Activated T-helper 1 cell treated with anti-CD3 and anti-CD28 coated beads, Interleukin-2, amount 50 U/mL, for 16 hours (primary cell): ENCODE measurements at places on chromosomes 1 and 21.
A peak's percentile ranks its signal among the peaks of the same experiment; 100 is the strongest.

DNA sequence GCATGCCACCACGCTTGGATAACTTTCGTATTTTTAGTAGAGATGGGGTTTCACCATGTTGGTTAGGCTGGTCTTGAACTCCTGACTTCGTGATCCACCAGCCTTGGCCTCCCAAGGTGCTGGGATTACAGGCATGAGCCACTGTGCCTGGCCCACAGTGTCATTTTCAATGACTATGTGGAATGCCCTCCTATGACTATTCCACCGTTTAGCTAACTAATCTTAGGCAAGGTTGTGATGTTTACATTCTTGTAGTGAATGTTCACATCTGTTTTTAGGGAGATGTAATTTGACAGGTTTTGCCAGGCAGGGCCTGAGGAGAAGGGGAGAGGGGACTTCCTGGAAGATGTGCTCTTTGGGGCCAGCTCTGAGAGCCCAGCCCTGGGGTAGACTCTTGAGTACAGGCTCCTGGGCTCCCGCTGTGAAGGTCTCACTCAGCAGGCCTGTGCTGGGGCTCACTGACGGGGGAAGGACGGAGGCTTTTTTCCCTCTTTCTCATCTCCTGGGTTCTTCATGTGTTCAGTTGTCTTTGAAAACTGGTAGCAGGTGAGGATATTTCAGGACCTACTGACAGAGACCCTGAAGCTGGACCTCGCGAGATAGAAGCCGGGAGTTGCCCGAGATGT is 13.2 kb downstream of the COQ8A start:
- no peak for DNase-seq

GRCh38 chr1:53108646-53109580 is 33.5 kb downstream of the SLC1A7 start:
- no peak for DNase-seq

DNA sequence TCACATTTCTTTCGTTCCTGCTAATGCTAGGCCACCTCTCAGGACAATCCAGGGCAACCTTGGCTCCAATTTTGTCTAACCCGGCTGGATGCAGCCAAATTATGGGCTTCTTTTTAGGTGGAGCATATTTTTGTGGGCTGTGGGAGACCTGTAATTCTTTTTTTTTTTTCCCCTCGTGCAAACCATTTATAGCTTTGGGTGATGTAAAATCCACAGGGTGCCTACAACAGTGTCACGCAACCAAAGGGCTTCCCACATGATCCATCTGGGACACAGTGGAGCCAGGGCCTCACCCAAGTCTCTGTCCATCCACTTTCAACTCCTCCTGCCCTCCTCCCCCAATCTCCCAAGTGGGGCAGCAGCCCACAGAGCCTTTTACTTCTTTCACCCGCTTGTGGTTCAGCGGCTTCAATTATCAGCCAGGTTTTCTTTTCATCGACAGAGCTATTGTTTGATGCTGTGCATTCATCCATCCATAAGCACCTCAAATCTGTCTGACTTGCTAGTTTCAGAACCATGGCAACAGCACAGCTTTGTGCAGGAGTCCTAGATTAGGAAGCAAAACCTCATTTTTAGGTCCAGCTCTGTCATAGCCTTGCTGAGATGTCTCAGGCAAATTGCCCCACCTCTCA is 10.0 kb upstream of the OVAAL start:
- DNase-seq = no peak

DNA sequence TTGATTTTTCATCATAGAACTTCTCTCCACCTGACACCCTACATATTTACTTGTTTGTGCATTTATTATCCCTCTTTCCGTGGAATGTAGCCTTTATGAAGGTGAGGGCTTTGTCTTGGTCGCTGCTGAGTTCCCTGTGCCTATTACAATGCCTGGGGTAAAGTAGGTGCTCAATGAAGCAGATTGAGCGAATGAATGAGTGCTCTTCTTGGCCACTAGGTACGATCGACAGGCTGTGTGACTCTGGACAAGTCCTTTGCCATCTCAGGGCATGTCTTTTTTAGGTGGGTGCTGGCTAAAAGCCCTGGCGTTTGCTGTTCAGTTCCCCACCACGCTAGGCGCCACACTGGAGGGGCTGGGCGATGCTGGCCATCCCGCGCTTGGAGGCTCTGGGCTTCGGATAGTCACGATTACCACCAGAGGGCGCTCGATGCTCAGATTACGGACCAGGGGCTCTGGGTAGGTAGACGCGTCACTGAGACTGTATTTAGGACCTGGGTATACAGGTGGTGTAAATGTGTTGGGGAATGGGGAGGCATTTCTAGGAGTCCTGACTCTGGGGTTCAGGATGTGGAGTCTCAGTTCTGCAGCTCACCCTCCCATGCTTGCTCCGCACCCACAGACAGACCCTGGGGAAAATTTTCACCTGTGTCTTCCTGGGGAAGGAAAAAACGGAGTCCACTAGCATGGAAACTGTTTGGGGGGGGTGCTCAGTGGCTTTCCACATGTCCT is 71.0 kb upstream of the CSF3R start:
- peak; percentile 37 for DNase-seq

DNA sequence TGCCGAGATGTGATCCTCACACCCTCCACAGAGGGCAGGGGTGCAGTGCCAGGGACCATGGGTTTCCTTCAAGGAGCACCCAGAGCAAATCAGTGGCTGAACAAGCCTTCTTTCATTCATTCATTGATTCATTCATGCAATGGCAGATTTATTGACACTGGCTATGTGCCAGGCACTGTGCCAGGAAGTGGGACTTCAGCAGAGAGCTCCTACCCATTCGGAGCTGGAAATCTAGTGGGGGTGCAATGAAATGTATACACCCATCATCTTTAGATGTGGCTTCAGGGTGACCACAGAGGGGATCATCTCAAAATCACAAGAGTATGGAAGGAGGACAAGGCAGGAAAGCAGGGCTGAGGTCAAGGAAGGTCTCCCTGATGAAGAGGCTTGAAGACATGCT is 18.9 kb downstream of the SLC6A9 start:
- DNase-seq = no peak

- peak; percentile 22 for DNase-seq
Measured at GRCh38 chr1:147627435-147628110, 42.8 kb downstream of the ACP6 start.

GRCh38 chr21:43298546-43299440 is 128.1 kb downstream of the SIK1 start:
- DNase-seq = no peak

DNA sequence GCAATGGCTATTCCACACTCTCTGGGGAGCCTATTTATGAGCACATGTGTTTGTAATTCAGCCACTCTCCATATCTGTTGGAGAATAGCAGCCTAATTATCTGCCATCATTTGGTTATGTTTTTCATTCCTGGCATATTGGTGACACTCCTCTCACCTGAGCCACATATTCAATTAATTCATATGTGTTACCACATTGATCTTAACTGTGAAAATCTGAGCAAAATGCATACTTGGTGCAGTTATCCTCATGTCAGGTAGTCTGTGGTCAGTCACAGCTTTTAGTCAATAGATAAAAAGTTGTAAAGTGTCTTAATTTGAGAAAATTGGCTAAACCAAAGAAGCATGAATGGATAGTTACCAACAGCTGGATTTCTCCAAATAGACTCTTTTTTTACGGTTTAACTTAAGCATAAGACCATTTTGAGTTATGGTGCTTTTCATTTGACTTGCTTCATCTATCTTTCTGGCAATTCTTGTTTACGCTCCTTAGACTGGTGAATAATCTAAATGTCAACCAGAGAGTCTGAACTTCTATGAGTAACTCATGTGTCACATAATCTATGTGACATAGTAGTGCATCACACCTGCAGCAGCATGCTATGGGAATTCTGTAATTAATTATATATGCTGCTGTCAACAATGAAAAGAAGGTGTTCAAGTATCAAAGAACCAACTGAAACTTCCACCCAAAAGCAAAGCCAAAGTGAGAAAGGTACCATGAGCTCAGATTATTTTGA is 187.7 kb upstream of the SGIP1 start:
- no peak for DNase-seq

DNA sequence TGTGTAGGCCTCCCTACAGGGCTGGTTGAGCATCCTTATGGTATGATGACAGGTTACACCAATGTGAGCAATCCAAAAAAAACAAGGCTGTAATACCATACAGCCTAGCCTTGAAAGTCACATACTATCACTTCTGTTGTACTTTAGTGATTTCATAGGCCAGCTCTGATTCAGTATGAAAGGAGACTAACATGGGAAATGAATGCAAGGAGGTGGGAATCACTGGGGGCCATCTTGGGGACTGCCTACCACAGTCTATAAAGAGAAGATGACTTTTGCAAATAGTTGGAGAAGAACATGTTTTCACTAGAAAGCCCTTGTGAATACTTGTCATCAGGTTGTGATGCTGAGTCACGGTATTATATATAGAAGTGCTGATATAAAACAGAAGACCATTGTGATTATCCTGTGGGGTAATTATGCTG is 270.7 kb downstream of the S1PR1 start:
- DNase-seq = no peak

DNA sequence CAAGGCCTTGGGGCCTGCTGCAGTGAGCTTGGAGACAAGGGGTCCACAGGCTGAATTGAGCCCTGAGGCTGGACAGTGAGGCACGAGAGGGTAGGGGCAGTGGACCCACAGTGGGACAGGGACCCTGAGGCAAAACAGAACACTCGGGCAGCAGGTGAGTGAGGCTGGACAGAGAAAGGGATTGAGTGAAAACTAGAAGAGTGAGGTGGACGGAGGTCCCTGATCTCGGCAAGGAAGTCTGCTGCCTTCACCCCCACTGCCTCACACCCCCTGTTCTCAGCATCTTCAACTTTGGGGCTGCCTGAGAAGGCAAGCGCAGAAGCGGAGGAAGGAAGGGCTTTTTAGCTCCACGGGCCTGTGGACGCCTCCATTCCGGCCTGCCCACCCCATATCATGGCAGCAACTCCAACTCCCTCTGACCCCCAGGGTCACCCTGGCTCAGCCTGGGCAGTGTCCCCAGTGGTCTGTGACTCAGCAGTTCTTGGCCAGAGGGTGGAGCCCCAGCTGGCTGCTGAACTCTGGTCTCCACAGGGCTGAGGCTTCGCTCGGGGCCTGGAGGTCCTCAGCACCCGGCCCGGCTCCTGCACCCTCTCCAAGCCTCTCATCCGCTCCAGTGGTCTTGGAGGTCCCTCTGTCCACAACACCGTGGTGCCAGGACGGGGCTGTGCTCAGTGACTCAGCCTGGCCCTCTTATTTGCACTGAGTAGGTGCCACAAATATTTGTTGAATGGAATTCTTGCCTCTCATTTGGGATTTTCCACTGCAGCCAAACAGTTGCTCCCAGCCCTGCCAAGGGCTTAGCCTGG is 60.0 kb upstream of the EPS8L3 start:
- DNase-seq = no peak

GRCh38 chr1:112850034-112850757 is 105.8 kb downstream of the SLC16A1 start:
- DNase-seq = no peak

DNA sequence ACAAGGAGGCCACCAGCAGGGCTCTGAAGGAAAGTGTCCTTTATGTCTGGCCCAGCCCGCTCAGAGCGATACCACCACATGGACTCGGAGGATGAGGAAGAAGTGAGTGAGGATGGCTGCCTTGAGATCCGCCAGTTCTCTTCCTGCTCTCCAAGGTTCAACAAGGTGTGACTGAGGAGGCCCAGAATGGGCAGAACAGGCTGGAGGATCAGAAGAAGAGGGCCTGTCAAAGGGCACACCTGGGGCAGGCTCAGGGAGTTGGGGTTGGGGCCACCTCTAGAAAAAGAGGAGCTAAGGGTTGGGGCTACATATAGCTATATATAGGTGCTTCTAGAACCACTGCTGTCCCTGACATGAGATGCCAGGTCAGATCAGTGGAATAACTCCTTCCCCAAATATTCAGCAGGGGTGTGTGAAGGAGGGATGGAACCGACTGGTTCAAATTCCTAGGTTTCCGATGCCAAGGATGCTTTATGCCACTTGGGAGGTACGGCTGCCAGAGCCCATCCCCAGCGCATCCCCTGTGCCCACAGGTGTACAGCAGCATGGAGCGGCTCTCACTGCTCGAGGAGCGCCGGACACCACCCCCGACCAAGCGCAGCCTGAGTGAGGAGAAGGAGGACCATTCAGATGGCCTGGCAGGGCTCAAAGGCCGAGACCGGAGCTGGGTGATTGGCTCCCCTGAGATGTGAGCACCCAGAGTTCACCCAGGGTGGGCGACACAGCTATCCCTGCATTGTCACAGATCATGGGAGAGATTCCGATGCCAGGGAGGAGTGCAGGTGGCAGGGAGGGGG is 102.2 kb downstream of the PIK3R3 start:
- no peak for DNase-seq

GRCh38 chr21:26914557-26914956 is 52.3 kb downstream of the ADAMTS5 start:
- DNase-seq = no peak

GRCh38 chr1:47592296-47593012 is 154.6 kb downstream of the FOXD2 start:
- no peak for DNase-seq

DNA sequence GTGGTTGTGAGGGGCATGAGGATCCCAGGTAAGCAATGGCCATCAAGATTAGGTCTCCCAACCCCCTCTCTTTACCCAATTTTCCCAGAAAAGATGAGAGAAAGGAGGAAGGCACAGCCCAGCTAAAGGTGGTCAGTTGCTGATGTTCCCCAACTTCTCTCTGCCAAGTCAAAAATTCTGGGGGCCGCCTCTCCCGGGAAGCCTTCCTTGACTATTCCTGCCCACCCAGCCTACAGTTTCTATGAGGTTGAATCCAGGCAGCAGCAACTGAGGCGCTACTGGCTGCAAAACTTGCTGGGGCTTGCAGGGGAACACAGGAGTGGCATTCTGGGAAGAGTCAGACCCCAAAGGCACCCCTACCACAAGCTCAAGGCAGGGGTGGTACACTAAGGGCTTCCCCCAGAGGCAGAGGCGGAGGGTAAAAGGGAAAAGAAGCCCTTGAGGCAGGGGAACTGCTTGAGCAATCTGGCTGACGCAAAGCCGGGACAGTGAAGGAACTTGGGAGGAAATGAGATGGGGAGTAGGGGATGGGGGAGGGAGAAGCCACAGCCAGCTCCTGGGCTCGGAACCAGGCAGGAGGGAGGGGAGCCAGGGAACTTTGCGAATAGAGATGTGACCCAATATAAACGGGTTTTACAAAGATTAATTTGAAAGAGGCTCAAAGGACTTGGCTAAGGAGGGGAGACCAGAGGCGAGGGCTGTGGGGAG is 31.2 kb downstream of the SDC3 start:
- DNase-seq = no peak

DNA sequence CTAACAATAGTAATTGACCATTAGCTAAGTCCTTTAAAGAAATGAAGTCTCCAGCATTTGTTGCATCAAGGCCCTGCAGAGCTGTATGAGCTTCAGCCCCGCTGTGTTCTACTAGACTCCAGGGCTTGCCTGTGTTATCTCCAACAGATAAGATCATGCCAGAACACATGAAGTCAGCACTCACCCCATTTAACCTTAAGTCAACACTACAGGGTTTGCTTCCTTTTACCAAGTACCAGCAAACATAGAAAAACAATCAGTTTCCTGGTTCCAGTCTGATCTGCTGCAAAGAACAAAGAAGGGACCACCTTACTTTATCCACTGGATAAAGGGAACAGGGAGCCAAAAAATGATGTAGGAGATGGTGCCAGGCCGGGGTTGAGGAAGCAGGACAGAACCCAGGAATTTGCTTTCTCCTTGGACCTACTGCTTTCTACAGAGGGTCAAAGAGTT is 41.3 kb upstream of the ENAH start:
- DNase-seq = no peak
